ENCODE measurements at places on chromosomes 12 and 14.

DNA sequence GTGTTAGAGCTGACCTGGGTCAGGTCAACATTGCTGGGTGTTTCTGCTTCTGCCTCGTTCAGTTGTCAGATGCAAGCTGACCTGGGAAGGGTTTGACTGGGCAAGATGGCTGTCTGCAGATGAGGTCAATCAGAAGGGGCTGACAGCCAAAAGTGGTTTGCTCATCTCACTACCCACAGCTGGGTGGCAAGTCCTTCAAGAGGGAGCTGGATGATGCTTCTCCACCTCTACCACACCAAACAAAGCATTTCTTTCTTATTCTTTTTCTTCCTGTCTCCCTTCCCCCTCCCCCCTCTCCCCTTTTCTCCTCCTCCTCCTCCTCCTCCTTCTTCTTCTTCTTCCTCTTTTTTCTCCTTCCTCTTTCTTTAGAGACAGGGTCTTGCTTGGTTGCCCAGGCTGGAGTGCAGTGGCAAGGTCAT is 268.2 kb upstream of the PLEKHG7 start:
- no peak for DNase-seq

DNA sequence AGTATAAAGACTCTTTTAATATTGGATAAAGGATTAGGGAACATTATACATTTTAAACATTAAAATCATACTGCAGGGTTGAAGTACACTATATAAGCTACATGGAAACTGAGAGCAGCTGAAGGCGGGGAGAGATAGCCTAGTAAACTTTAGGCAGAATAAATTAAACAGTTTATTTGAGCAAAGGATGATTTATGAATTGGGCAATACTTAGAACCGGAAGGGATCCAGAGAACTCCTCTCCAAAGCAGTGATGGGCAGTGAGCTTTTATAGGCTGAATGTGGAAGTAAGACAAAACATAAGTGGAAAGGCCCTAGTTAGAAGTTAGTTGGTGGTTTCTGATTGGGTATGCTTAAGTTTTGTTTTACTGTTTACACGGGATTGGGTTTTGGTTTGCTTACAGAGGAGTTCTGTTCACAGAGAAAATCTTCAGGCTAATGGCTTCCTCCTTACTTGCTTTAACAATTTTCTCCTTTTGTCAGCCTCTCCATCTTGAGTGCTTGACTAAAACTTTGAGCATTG is 18.9 kb downstream of the LEMD3 start:
- no peak for DNase-seq

- DNase-seq = no peak
Observed at GRCh38 chr12:101826766-101827368, 3.9 kb downstream of the GNPTAB start.

DNA sequence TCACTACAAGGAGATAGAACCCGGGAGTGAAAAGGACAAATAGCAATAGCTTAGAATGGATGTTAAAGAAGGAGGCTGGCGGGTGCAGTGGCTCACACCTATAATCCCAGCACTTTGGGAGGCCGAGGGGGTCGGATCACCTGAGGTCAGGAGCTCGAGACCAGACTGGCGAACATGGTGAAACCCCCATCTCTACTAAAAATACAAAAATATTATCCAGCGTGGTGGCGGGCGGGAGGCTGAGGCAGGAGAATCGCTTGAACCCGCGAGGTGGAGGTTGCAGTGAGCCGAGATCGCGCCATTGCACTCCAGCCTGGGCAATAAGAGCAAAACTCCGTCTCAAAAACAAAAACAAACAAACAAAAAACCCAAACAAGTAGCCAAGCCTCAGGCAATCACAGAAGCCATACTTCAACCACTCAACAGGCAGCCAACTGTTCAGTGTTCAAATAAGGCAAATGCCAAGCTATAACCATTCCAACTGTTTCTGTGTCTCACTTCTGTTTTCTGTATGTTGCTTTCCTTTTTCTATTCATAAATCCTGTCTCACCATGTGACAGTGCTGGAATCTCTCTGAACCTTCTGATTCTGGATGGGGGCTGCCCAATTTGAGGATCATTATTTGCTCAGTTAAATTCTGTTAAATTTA is 3.9 kb upstream of the SPTLC2 start:
- no peak for DNase-seq

GRCh38 chr14:102833341-102833740 is 56.1 kb downstream of the TRAF3 start:
- DNase-seq = no peak

DNA sequence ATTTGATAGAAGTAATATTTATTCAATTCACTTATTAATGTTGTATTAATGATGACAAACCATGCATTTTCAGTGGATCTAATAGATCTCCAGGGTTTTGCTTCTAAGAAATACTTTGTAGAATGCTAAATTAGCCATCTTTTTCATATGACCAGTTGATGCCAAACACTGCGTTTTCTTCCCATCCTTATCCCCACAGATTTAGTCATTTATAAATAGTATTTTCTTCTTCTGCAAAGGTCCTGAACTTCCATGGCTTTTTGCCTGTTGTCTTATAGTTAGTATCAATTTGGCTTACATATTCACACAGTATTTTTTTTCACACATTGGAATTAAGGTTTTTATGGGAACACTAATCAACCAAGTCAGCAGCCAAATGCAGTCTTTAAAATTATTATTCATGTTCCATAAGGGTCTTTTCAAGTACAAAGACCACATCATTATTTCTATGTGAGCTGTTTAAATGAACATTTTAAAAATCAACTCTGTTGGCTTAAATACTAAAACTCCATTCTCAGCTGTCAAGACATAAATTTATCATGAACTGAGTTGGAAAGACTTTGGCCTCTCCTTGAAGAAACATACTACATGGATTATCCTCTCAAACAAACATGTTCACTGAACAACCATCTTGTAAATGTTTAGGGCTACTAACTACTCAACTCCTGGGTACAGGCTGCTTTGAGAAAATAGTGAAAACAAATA is 1278.4 kb upstream of the FLRT2 start:
- DNase-seq = no peak

DNA sequence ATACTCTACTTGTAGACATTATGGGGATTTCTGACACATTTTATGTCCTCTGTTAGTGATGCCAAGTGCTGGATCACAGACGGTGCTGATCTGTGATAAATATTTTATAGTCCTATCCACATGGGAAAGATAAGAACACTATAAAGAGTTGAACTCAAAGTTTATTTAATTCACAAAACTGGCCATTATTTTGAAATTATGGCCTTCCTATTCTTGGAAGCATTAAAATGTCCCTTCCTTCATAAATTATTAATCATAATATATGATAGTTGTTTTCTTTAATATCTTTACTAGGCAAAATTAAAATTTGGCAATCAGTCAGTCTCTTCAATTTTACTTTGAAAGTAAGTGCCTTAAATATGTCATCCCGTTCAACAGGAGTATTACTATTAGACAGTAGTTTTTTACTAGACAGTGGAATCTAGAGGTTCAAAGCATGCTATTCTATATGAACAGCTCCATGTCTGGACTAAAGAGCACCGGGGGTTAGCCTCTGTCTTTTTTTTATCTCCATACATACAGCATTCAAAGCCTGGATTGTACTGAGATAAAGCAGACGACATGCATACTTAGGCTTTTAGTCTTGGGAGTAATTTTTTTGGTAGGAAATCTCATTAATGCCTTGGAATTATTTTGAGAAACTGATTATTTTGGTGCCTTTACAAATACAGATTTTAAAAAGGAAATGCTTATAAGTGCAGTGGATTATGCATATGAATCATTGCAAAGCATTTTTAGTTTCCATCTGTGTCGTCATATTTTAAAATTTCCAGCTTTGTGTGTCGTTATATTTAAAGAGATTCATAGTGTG is 306.1 kb upstream of the RGS6 start:
- DNase-seq = no peak

DNA sequence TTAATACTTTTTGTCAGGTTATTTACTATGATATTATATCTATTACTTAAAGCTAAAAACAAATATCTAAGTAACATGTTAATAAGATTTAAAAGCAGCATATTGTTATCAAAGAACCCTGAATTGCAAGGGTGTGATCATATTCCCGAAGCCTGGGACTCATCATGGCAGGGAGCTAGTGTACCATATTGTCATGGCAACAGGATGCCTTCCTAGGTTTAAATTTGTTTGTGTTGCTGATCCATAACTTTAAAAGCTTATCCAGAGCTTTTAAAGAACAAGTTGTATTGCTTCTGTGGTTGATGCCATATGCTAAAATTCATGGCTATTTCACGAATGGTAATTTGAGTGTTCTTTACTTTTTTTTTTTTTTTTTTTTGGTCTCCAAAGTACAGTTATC is 500.5 kb downstream of the NAV3 start:
- DNase-seq = no peak

GRCh38 chr14:72503696-72504368 is 390.1 kb downstream of the DPF3 start:
- no peak for DNase-seq

- no peak for DNase-seq
Observed at GRCh38 chr14:68568907-68569897, 223.7 kb downstream of the ZFP36L1 start.

- peak; percentile 11 for DNase-seq
Observed at GRCh38 chr12:116121453-116121871, 156.0 kb downstream of the MED13L start.

DNA sequence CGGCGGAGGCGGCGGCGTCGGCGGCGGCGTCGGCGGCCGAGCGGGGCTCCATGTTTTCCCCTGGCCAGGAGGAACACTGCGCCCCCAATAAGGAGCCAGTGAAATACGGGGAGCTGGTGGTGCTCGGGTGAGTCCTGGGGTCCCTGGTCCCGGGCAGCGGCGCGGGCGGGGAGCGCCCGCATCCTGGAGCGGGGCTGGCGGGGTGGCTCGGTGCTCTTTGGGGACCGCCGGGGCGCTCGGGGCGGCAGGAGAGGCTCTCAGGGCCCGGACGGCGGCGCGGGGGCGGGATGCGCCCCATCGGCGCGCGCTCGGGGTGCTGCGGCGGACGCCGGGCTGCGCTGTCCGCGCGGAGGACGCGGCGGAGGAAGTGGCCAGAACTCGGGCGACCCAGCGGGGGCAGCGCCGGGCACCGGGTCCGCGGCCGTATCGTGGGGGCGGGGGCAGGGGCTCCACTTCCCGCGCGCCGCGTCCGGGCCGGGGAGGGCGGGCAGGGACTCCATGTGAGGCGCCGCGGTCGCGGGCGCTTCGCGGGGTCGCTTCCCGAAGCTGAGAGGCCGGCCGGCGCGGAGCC is 485 bp downstream of the PELI2 start:
- peak; percentile 40 for DNase-seq

GRCh38 chr12:57719777-57720605 is 18.6 kb downstream of the AGAP2 start:
- no peak for DNase-seq

DNA sequence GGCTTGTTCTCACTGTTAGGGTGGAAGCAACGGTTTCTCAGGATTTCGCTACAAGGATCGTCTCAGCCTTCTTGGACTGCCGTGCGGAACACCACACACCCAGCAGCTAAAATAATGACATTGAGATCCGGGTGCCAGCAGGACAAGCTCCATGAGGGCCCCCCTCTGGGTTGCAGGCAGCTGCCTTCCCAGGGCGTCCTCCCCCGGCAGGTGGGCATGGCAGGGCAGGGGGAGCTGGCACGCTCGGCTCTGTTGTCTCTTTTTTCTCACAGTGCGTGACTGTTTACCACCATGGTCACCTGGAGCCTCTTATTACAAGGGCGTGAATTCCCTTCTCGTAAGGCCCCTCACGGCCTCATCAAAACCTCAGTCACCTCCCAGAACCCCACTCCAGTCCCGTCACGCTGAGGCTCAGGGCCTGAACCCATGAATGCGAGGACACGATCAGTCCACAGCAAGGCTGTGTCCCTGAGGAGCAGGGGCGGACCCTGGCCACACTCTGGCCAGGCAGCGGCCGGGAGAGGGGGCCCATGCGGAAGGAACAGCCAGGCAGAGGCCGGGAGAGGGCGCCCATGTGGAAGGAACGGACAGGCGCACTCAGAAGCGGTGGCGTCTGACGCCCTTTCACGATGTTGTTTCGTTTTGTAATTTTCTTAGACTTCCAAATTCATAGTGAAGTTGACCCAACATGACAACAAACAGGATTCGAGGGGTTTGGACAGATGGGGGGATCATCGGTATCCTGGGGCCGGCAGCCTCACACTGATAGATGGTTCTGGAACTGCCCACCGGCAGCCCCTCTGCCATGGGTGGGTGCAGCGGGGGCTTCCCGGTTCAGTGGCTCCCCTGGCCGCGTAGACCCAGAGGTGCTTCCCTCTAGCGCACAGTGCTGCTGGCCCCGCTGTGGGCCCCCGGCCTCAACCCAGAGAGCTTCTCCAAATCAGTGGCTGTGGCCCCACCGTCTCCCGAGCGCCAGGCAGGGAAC is 10.0 kb downstream of the LRCOL1 start:
- DNase-seq = no peak

- no peak for DNase-seq
Observed at GRCh38 chr14:63752449-63753169, 24.7 kb upstream of the SGPP1 start.

DNA sequence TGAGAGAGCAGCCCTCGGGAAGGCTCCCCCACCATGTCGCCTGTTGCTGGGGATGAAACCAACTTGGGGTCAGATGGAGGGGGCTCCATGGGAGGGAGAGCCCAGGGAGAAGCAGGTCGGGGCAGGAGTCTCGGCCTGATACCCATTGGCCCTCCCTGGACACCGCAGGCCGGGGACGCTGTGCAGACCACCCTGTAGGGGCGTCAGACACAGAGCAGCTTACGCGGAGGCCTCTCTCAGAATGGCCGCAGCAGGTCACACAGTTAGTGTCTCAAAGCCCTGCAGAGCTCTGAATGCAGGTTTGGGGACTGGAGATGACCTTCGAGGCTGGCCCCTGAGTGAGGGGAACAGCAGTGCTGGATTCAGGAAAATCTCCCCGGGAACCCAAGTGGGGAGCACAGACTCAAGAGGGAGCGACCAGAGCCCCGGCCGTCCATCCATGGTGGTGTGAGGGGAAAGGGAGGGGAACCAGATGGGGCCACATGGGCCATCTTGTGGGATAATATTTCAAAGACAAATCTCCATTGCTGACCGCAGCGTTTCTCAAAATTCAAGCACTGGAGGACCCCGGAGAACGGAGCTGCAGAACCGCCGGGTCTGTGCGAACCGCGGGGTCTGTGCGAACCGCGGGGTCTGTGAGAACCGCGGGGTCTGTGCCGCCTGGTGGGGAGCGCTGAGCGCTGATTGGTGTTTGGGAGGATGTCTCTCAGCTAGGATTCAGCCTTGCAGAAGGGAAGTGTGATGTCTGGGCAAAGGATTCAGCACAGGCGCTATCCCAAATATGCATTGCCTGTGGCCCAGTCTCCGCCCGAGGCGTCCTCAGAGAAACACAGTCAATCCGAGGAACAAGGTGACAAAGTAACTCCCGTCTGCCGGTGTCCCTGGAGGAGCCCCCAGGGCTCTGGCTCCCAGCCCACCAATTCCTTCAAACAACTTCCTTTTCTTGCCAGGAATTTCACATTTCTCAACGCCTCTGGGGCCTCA is 324.4 kb upstream of the RTL1 start:
- DNase-seq = no peak
